ENCODE measurements at places on chromosomes 2 and 18. TPM values are rescaled to one million over a fixed set of nuclear protein-coding genes. Genes with fewer than 3 reads are reported as not detected.

DNA sequence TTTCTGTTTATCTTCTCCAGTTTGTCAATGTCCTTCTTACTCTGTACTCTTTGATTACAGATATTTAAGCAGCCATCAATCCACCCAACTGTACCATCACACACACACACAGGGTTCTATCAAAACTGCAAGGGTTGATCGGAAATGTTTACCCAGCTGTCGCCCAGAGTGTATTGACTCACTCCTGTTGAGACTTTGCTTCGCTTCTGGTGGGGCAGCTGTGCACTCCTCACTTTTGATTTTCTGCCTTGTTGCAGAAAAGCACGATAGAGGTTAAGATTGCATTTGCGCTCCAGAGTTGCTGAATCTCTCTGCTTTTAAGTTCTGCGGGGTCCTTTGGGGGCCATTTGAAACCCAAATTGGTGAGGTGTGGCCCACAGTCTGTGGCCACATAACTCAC lies 216.2 kb downstream of the SETBP1 start:
- no peaks in the 10 kb centered on the region for H3K27me3 ChIP-seq
- no peak overlapping the region for H3K27ac ChIP-seq
- no peak overlapping the region for H3K4me3 ChIP-seq
- no peak for DNase-seq
- peaks cover 9% of the 10 kb centered on the region for H3K4me1 ChIP-seq
- no peaks in the 10 kb centered on the region for H3K36me3 ChIP-seq

- no peak for DNase-seq
- no peaks in the 10 kb centered on the region for H3K27me3 ChIP-seq
- no peaks in the 10 kb centered on the region for H3K36me3 ChIP-seq
Measured at GRCh38 chr2:128358941-128359731, 40.5 kb upstream of the HS6ST1 start.

GRCh38 chr2:210459880-210460279 lies 16.7 kb downstream of the LANCL1 start:
- no peak overlapping the region for H3K4me3 ChIP-seq
- H3K27me3 ChIP-seq, result no peaks in the 10 kb centered on the region
- no peak overlapping the region for H3K27ac ChIP-seq
- H3K36me3 ChIP-seq, result no peaks in the 10 kb centered on the region
- H3K4me1 ChIP-seq, result no peaks in the 10 kb centered on the region

The HOXD8 gene
- total RNA-seq, result 1.3 TPM

GRCh38 chr18:67467188-67467587 lies 49.3 kb downstream of the DSEL start:
- no peak overlapping the region for H3K27ac ChIP-seq
- H3K4me1 ChIP-seq, result no peaks in the 10 kb centered on the region
- no peaks in the 10 kb centered on the region for H3K36me3 ChIP-seq
- H3K27me3 ChIP-seq, result no peaks in the 10 kb centered on the region
- H3K4me3 ChIP-seq, result no peak overlapping the region

The SF3B6 gene
- 158 TPM for total RNA-seq

The ZSWIM2 gene
- total RNA-seq, result not detected

The PRPF40A gene
- total RNA-seq, result 131 TPM

The IL1RL1 gene
- total RNA-seq, result 15.6 TPM

GRCh38 chr2:232120911-232121310 lies 159.4 kb downstream of the DIS3L2 start:
- no peak overlapping the region for H3K4me3 ChIP-seq
- no peaks in the 10 kb centered on the region for H3K27me3 ChIP-seq

GRCh38 chr2:113905886-113906285 lies 16.0 kb downstream of the ACTR3 start:
- no peaks in the 10 kb centered on the region for H3K36me3 ChIP-seq
- H3K27ac ChIP-seq, result no peak overlapping the region
- no peak for DNase-seq
- H3K4me3 ChIP-seq, result no peak overlapping the region
- peaks cover 6% of the 10 kb centered on the region for H3K4me1 ChIP-seq
- H3K27me3 ChIP-seq, result no peaks in the 10 kb centered on the region

DNA sequence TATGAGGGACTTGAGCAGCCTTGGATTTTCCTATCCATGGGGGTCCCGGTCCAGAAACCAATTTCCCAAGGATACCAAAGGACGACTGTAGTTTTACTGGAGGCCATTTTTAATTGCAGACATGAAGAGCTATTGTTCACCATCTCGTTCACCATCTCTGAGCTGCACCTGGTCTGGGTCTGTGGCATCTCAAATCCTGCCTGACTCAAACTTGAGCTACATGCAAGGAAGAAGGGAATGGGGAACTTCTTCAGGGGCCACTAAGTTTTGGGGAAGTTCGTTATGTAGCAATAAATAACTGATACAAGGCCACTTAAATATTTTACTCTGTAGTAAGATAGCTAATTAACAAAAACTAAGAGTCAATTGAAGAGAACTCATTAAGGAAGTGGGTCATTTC lies 2.1 kb upstream of the SMCHD1 start:
- H3K27ac ChIP-seq, result no peak overlapping the region
- H3K27me3 ChIP-seq, result no peaks in the 10 kb centered on the region
- no peak for DNase-seq
- H3K4me1 ChIP-seq, result peaks cover 2% of the 10 kb centered on the region
- no peaks in the 10 kb centered on the region for H3K36me3 ChIP-seq

The FAM210A gene
- 25.0 TPM for total RNA-seq

The LYG1 gene
- 0.16 TPM for total RNA-seq

The STARD6 gene
- total RNA-seq, result not detected

GRCh38 chr2:38155015-38155414 lies 79.1 kb upstream of the CYP1B1 start:
- peaks cover 9% of the 10 kb centered on the region for H3K4me1 ChIP-seq
- H3K4me3 ChIP-seq, result no peak overlapping the region
- H3K27me3 ChIP-seq, result no peaks in the 10 kb centered on the region
- no peaks in the 10 kb centered on the region for H3K36me3 ChIP-seq
- H3K27ac ChIP-seq, result no peak overlapping the region
- no peak for DNase-seq

GRCh38 chr2:144012304-144012703 lies 507.6 kb downstream of the ZEB2 start:
- H3K4me3 ChIP-seq, result no peak overlapping the region
- no peak for DNase-seq
- no peaks in the 10 kb centered on the region for H3K27me3 ChIP-seq
- no peak overlapping the region for H3K27ac ChIP-seq
- H3K36me3 ChIP-seq, result no peaks in the 10 kb centered on the region

GRCh38 chr2:202410092-202410491 lies 34.0 kb downstream of the BMPR2 start:
- H3K27ac ChIP-seq, result no peak overlapping the region
- no peaks in the 10 kb centered on the region for H3K4me1 ChIP-seq
- no peaks in the 10 kb centered on the region for H3K27me3 ChIP-seq
- no peak for DNase-seq

GRCh38 chr18:13289481-13290205 lies 71.1 kb downstream of the LDLRAD4 start:
- H3K36me3 ChIP-seq, result no peaks in the 10 kb centered on the region
- no peak overlapping the region for H3K27ac ChIP-seq
- H3K27me3 ChIP-seq, result no peaks in the 10 kb centered on the region
- DNase-seq, result no peak
- no peaks in the 10 kb centered on the region for H3K4me1 ChIP-seq

The SCTR gene
- 1.7 TPM for total RNA-seq

The SLC25A12 gene
- 11.1 TPM for total RNA-seq

GRCh38 chr2:189164746-189165145 lies 14.8 kb downstream of the COL5A2 start:
- no peaks in the 10 kb centered on the region for H3K36me3 ChIP-seq
- H3K4me3 ChIP-seq, result no peak overlapping the region
- peaks cover 28% of the 10 kb centered on the region for H3K4me1 ChIP-seq
- peak; percentile 26 for DNase-seq
- H3K27me3 ChIP-seq, result no peaks in the 10 kb centered on the region
- H3K27ac ChIP-seq, result peak overlapping the region; percentile 50

DNA sequence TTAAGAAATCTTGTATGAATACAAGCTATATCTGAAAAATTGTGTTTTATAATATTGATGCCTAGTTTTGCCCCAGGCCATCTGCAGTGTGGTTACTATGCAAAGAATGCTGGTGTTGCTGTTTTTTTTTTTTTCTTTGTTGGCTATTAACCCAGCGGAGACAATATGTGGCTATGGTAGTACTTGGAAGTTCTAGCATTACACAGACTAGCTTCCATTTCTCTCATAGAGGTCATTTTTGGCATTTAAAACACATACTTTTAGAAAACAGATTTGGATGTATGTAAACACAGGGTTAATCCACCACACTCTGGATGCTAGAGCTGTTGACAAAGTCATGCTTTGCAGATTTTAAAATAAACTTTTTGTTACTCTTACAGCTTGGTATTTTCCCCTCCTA lies 209.8 kb downstream of the NEDD4L start:
- H3K36me3 ChIP-seq, result no peaks in the 10 kb centered on the region
- no peak overlapping the region for H3K4me3 ChIP-seq
- H3K4me1 ChIP-seq, result peaks cover 43% of the 10 kb centered on the region
- H3K27me3 ChIP-seq, result no peaks in the 10 kb centered on the region

DNA sequence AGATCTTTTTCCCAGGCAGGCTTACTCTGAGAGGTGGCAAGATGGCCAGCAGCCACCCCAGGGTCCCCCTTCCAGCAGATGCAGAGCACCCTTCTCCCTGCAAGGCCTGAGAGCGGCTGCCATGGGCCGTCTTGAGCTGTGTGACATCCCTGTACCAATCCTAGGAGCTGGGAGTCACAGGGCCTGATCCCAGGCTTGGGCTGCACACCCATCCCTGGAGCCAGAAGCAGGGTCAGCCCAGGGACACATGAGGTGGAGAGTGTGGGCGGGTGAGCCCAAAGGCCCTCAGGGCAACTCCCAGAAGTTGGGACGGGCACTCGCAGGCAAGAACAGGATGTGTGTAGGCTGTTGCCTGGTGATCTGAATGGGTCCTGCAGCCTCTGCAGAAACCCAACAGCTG lies 40.5 kb downstream of the CROCC2 start:
- H3K36me3 ChIP-seq, result no peaks in the 10 kb centered on the region
- no peak overlapping the region for H3K27ac ChIP-seq
- no peak overlapping the region for H3K4me3 ChIP-seq
- no peaks in the 10 kb centered on the region for H3K27me3 ChIP-seq
- no peaks in the 10 kb centered on the region for H3K4me1 ChIP-seq

Data from hepatocyte (in vitro differentiated cells).